ENCODE measurements at places on chromosomes 11 and 22.

- no peak for DNase-seq
Observed at GRCh38 chr22:40179526-40179925, 1.8 kb downstream of the TNRC6B start.

DNA sequence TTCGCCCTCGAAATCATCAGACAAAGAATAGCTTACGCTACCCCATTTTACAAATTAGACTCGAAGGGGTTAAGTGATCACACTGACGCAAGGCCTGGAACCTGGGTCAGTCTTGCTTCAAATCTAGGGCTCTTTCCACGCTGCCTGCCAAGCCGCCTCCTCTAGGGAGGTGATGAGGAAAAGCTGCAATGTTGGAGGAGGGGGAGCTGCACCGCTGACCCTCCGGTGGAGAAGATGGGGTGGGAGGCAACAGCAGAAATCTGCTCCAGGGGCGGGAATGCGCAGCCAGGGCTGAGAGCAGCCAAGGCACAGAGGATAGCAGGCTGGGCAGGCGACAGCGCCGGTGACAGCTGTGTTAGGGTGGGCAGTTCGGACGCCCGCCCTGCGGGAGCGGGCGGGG, 595 bp downstream of the SYVN1 start:
- no peak for DNase-seq

GRCh38 chr22:44486538-44486937, 11.5 kb downstream of the RTL6 start:
- DNase-seq, result no peak

DNA sequence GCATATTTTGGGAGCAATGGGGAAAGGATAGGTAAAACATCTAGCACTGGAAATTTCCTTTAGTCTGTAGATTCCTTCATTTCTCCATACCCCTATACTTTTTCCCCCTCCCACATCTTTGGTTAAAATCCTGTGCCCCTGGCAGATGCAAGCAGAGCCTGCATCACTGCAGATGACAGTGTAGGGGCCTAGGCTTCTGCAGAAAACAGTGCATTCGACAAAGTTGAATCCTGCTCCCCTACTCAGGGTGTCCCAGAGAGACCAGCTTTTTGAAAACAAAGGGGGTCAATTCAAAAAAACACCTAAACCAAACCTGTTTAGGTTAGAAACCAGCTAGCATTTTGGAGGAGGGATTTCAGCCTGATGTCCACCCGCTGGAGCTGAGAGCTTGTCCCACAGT, 43.8 kb upstream of the BLID start:
- DNase-seq, result no peak

GRCh38 chr11:45810431-45811108, 5.6 kb downstream of the SLC35C1 start:
- no peak for DNase-seq

GRCh38 chr11:107567739-107568335, 2.3 kb upstream of the ALKBH8 start:
- no peak for DNase-seq

- DNase-seq, result no peak
Observed at GRCh38 chr22:49767355-49768062, 60.2 kb downstream of the BRD1 start.

DNA sequence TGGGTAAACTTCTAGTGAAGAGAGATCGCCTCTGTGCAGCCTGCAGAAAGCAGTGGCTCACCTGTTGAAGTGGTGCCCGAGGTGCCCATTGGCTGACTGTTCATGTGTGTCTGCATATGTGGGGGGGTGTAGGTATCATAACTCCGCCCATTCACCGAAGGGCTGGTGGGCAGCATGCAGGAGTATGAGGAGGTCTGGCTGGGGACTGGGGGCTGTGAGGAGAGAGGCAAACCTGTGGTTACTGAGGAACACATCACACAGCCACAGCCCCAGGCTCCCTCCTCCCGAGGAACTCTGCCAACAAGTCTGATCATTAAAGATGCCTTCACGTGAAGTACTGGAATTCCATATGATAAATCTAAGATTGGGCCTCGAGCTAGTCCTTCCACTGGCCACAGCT, 20.5 kb downstream of the PAX6 start:
- DNase-seq, result no peak

GRCh38 chr11:130673698-130674097, 225.3 kb downstream of the ADAMTS15 start:
- no peak for DNase-seq

DNA sequence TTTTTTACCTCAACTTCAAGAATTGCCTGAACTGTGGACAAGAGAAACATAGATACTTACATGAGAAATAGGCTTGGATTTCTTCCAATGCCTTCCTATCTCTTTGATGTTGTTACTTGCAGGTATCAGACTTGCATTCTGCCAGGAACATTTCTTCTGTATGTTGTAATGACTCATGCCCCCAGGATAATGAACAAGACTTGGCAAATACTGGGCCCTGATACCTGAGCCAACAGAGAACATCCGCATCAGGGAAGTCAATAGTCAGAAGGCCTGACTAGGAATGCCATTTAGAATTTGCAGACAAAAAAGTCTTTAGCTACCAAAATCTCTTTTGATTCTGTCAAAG, 273.7 kb upstream of the KIRREL3 start:
- no peak for DNase-seq

GRCh38 chr11:68379206-68379605, 66.8 kb downstream of the LRP5 start:
- DNase-seq, result no peak

GRCh38 chr11:94563176-94563847, 3.9 kb upstream of the PIWIL4 start:
- no peak for DNase-seq

- no peak for DNase-seq
Observed at GRCh38 chr11:11119917-11120316, 233.1 kb downstream of the CSNK2A3 start.

DNA sequence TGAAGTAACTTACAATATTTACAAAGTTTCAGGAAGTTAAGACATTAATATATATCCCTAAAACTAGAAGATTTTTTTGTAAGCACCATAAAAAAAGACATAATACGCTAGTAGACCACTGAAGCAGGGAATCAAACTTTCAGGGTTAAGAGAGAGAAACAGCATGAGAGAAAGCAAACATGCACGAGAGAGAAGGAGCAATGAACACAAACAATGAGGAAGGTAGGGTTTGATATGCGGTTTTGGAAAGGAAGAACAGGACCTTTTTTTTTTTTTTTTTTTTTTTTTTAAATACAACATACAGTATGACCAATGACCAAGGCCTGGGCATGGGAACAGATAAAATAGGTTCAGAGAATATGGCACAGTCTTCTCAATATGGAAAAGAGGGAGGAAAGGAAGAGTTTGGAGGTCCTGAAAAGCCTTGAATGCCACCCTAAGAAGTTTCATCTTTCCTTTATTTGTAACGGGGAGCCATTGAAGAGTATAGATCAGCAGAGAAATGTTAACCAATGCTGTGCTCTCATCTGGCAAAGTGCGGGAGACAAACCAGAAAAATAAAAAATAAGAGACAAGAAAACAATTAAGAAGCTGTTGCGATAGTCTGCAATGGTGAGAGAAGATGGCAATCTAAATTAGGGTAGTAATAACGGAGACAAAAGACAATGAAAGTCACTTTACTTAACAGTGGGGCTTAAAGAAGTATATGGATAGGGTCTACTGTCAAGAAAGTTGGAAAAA, 101.0 kb downstream of the USP35 start:
- no peak for DNase-seq

- no peak for DNase-seq
Observed at GRCh38 chr11:26584818-26585217, 12.8 kb upstream of the MUC15 start.

DNA sequence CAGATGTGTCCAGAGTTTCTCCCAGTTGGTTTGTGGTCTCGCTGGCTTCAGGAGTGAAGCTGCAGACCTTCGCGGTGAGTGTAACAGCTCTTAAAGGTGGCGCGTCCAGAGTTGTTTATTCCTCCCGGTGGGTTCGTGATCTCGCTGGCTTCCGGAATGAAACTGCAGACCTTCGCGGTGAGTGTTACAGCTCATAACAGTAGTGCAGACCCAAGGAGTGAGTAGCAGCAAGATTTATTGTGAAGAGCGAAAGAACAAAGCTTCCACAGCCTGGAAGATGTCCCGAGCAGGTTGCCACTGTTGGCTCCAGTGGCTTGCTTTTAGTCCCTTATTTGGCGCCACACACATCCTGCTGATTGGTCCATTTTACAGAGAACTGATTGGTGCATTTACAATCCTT, 1.8 kb upstream of the PGA3 start:
- no peak for DNase-seq

DNA sequence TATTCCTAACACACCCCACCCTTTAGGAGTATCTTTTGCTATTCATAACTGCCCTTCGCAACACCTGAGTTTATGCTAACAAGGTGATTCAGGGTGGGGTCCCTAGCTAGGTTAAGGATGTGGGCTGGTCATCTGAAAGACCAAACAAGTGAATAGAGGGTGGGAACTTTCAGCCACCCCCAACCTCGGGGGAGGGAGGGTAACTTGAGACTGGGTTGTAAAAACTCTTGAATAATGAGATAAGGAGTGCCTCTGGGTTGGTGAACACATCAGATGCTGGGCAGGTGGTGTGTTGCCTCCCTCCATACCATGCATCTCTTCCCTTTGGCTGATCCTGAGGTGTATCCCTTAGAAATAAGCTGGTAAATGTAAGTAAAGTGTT, 111.5 kb downstream of the SWAP70 start:
- no peak for DNase-seq

GRCh38 chr22:33584152-33584551, 336.1 kb downstream of the LARGE1 start:
- DNase-seq, result no peak

DNA sequence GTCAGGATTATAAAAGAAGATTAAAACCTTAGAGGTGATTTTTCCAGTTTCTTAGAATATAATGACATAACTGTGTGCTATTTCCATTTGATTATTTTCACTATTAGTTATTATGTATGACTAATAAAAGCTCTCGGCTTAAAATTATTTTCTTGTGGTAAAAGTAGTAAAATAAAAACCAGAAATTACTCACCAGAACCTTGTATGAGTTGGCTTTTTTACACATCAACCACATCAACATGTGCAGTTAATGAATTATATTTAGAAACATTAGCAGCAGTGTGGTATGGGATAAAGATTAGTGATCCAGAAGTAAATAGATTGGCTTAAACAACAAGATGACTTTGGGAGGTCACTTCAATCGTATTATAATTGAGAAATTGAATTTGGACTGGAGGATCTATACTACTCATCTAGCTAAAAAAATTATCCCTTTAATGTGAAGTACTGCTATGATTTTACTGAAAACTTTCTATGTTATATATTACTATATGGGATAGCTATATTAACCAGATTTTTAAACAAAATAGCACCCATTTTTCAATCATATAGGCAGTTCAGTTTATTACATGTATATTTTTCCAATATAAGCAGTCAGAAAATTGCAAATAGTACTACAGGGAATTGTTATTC, 2.8 kb upstream of the BCO2 start:
- no peak for DNase-seq

- DNase-seq, result no peak
Observed at GRCh38 chr22:37095113-37095512, 14.4 kb downstream of the TMPRSS6 start.

DNA sequence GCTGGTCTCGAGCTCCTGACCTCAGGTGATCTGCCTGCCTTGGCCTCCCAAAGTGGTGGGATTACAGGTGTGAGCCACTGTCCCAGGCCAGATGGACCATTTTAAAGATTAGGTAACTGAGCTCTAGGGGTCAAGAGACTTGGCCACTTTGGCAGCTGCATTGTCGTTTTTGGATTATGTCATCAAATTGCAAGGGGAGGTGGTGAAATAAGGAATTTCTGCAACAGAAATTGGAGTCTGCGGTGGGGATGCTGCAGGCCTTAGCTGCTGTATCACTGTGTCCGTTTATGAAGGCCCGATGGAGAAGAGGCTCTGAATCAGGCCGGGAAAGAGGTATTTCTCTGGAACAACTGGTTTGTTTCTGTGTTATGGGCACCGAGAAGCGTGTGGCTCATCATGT, 34.6 kb downstream of the PTPRJ start:
- no peak for DNase-seq
